ENCODE measurements at places on chromosomes 6 and 20.
A peak's percentile ranks its signal among the peaks of the same experiment; 100 is the strongest.

- no peak for DNase-seq
These were observed 597.9 kb downstream of the EPM2A start for GRCh38 chr6:145137425-145137824.

DNA sequence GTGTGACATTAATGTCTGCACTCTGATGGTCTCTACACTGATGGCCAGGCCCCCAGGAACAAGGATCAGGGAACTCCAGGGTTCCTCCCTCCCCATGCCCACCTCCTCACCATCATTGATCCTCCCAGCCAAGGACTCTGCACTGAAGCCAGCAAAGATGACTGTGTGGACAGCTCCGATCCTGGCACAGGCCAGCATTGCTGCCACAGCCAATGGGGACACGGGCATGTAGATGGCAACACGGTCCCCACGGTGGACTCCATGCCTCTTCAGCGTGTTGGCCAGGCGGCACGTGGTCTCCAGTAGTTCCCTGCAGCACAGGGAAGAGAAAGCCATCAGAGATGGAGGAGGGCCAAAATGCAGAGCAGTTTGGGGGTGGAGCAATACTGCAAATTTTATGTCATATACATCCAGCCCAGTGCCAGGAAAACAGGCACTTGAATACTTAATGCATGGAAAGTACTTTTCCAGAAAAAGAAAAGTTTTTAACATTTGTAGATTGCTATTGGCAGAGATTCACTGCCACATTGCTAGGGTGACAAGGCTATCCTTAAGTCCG, 27.2 kb downstream of the ACSS1 start:
- DNase-seq, result no peak

- no peak for DNase-seq
These were observed 272.8 kb upstream of the SLC35B3 start for GRCh38 chr6:8707956-8708772.

- DNase-seq, result no peak
These were observed 69.7 kb downstream of the CBLN4 start for GRCh38 chr20:55935448-55936208.

- peak; percentile 19 for DNase-seq
These were observed 30.2 kb downstream of the PHACTR3 start for GRCh38 chr20:59634435-59635005.

GRCh38 chr6:148208298-148208697, 134.3 kb upstream of the SASH1 start:
- no peak for DNase-seq

DNA sequence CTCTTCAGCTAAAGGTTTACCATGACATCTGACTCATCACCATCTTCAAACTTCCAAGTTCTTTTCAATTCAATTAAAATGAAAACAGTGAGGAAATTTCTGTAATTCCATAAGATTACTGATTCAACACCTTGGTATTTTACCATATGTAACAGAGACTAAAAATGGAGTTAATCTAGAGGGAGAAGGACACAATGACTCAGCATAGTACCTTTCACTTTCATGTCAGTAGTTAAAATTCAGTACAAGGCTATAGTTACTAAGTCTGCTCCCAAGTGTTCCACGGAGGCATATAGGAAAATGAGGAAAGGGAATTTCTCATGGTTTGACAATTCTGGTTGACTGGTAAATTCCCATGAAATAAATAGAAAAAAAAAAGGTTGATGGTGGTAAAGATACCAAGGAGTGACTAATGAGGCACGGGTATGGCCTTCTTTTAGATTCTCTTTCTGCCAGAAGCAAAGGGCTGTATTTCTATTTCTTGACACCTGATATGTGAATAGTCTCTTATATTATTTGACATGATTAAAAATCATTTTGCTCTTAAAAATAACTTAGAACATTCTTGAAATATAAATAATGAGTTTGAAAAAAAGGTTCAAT, 526.7 kb upstream of the ADGRB3 start:
- DNase-seq, result no peak

GRCh38 chr20:36808317-36809257, 35.0 kb upstream of the DSN1 start:
- DNase-seq, result peak; percentile 86

- DNase-seq, result no peak
These were observed 62.0 kb downstream of the ARID1B start for GRCh38 chr6:156839129-156839528.

DNA sequence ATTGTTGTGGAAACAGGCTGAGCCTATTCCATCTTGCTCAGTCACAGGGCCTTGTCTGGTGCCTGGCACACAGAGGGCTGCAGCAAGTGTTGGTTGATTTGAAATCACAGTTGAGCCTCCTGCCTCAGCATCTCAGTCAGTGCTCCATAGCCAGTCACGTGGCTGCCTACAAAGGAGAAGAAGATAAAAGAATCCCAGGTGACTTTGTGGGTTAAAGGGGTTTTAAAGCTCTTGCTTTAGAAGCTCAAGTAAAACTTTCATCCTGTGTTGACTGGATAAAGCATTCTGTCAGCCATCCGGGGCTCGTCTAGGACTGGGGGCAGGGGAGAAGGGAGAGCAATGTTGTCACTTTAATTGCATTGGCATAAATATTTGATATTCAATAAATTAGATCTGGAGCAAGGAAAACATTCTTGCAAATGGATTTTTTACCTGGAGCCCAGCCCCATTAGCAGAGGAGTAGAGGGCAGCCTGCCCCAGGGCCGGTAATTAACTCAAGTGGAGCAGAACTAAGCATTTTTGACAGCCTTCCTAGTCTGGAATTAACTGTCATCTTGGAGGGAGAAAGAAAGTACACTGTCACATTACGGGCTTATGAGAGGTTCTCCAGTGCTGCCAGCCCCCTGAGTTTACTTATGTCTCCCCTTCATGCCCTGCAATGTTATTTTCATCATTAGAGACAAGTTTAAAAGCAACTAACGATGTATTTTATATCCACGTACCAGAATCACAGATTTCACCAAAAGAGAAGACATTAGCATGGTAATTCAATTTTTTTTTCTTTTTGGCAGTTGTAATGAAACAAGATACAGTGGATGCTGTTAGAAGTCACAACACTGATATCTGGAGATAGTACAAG, 71.7 kb upstream of the GTSF1L start:
- no peak for DNase-seq

DNA sequence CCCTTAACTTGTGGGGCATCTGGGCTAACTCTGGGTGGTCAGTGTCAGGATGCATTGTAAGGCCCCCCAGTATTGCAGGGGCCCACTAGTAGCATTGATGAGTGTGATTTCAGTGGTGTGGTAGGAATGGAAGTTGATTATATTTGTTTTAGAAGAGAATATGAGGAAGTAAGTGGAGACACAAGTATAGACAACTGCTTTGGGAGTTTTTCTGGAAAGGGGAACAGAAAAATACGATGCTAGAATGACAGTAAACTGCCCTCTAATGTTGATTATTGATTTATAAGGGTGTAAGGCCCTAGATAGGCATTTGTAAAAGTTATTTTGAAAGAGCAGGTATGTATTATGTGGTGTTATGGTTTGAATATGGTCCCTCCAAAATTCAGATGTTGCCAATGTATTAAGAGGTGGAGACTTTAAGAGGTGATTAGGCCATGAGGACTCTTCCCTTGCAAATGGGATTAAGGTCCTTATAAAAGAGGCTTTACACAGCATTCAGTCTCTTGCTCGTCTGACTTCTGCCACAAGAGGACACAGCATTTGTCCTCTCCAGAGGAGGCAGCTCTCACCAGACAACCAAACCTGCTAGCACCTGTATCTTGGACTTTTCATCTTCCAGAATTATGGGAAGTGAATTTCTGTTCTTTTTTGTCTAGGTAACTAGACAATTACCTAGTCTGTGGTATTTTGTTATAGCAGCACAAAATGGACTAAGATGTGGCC, 135.9 kb upstream of the DTNBP1 start:
- no peak for DNase-seq

- DNase-seq, result no peak
These were observed 36.3 kb upstream of the ID1 start for GRCh38 chr20:31568773-31569162.

DNA sequence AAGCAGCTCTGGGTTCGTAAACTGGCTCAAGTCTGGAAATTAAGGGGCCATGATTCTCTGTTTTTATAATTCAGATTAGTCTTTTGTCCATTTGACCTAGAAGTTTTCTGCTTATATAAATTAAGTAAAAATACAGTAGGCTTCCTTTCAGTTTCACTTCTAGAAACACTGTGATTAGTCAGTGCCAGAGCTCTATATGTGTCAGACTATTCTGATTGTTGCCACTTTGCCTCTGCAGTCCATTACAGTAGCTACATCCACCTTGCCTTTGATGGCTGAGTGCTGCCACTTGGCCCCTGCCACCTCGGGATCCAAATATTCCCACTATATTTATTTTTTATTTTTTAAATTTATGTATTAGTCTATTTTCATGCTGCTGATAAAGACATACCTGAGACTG, 7.9 kb downstream of the ZC2HC1B start:
- DNase-seq, result no peak

- DNase-seq, result no peak
These were observed 1.9 kb upstream of the POU3F2 start for GRCh38 chr6:98832284-98833056.

DNA sequence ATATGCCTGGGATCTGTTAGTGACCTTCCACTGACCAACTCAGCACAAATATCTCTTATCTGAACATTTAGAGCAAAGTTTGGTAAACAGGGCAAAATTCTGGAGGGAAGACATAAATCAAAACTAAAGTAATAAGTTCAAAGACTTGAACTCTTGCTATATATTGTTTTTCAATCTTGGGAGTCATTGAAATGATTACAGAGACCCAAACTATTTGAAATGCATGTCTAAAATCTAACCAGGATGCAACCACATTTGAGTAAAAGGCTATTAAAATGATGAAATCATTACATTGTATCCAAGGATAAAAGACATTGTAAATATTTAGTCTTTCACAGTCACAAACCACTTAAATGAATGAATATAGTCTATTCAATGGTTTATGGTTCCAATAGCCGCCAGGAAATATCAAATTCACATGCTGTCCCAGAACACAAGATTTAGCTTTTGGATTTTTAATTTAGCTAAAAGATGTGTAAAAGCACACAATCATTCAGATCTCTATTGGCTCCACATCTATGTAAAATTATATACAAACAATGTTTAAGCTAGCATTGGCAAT, 256.6 kb upstream of the EPHA7 start:
- DNase-seq, result no peak

DNA sequence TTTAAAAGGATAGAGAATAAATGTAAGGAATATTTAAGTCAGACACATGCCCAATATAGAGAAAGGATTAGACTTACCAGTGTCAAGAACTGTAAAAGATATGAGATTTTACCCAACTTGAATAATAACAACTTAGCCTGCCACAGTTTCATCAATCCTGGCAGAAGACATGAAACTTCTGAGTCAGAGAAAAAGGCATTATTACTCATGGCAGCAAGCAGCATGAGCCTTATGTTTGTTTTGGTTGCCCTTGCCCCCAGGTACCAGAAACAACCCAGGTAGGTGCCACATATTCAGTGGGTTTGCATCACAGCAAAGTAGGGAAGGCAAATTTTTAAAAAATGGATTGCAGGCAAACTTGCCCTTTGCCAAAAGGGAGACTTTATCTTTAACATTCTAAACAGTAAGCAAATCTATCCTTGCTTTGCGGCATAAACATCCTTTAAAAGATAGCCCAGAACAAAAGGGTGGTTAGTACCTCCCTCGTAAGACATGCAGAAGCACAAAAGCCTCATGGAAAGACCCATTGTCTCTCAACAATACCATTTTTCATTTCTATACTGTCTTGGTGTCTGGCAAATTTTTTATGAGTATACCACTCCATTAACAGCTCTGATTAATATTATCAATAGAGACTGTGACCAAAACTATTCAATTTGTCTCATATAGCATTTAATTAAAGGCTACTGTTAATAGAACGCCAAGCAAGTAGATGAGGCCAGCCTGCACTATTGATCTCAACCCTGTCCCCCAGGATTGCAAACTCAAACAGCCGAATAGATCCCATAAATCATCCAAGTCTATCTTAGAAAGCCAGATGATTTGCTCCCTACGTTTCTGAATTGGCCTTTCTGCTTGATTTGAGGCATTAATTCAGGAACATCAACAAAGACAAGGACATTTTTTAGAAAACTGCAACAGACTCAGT, 185.1 kb downstream of the COL19A1 start:
- no peak for DNase-seq

GRCh38 chr20:5261763-5262162, 55.0 kb downstream of the PROKR2 start:
- DNase-seq, result no peak

- no peak for DNase-seq
These were observed 28.3 kb upstream of the B3GAT2 start for GRCh38 chr6:70985156-70985555.

GRCh38 chr20:38842558-38842981, 37.1 kb downstream of the PPP1R16B start:
- DNase-seq, result no peak

GRCh38 chr6:53447865-53448264, 97.0 kb downstream of the GCLC start:
- no peak for DNase-seq

DNA sequence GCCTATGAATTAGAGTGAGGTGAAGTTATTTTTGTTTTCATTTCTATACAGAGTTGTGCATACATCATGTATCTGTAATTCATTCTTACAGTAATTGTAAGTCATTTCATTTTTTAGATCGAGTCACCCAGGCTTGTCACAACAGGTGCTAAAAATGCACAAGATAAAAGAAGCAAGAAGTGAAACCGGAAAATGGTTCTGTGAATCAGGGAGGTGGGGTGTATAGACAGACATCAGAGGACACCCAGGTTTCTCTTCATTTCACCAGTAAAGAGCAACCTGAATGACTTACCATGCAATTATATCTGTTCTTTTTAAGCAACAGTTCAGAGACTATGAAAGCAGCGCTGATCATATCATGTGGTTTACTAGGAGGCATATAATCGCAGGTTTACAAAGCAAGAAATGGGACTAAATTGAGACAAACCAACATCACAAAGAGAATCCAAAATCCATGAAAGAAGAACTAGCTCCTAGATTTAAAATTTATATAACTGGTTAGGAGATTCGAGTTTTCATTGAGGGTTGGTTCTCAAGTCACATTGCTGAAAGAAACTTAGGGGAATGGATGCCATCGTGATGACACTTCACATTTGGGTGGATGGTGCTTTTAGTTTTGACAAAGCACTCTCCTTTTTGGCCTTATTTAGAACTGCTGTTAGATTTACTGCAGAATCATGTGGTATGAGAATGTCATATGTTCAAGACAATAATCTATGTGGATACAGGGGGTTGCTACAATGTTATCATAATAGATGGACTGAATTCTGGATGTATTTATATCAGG, 27.9 kb upstream of the TBC1D7 start:
- no peak for DNase-seq

- no peak for DNase-seq
These were observed 443.7 kb downstream of the GJA1 start for GRCh38 chr6:121879149-121879548.
